ENCODE measurements at places on chromosomes 2 and 18.
A peak's percentile ranks its signal among the peaks of the same experiment; 100 is the strongest.

DNA sequence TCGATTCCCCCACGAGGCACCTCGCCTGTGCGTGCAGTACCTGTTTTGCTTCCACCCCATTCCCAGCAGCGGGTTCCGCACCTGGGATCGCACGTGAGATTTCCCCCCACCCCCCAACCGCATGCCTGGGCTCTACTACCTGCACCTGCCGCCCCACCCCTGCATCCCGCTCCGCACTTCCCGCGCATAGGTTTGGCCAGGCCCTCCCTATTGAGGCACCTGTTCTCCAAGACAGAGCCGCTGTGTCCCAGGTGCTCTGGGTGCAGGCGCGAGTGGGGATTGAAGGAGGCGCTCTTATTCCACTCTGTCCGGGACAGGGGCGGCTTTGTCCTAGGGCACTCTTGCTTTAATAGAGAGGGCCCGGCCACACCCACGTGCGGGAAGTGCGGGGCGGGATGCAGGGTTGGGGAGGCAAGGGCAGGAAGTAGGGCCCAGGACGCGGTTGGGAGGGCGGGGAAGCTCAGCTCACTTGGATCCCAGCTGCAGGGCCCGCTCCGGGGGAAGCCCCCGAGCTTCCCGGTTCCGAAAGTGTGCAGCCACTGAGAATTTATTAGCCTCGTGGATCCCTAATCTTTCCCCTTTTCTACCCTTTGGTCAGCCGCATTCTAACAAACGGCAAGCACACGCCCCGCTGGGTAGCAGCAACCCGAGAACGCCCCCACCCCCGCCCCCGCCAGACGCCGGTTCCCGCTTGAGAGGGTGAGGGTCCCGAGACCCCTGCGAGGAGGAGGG, 670 bp upstream of the MOCOS start:
- no peak for DNase-seq

- DNase-seq = peak; percentile 70
These were observed 46.2 kb upstream of the TRIM43B start for GRCh38 chr2:95530734-95531133.

DNA sequence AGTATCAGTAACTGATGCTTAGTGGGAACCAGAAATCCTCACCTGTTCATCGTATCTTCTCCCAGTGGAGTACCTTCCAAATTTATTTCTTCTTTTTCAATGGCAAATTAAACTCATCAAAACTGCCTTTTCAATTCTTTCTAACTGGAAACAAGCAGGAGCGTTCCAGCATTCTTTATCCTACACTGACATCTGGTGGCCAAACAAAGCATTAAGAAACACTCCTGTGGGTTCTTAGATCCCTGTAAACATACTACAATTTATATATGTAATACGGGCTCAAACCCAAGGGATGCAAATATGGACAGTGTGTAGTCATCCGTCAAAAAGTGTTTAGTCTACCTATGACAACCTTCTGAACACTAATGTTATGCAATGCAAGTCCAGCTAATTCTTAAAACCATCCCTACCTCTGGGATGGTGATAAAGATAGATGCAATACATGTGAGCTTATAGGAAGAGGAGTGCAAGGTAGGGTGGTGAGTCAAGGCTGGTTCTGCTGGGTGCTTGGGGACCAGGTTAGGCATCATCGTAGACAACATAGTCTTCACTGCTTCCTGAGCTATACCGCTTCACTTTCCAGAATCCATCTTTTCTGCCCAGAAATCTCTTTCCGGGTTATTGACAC, 375.0 kb downstream of the CTNNA2 start:
- peak; percentile 70 for DNase-seq

- peak; percentile 76 for DNase-seq
These were observed 84.9 kb downstream of the BCL11A start for GRCh38 chr2:60468382-60469085.

DNA sequence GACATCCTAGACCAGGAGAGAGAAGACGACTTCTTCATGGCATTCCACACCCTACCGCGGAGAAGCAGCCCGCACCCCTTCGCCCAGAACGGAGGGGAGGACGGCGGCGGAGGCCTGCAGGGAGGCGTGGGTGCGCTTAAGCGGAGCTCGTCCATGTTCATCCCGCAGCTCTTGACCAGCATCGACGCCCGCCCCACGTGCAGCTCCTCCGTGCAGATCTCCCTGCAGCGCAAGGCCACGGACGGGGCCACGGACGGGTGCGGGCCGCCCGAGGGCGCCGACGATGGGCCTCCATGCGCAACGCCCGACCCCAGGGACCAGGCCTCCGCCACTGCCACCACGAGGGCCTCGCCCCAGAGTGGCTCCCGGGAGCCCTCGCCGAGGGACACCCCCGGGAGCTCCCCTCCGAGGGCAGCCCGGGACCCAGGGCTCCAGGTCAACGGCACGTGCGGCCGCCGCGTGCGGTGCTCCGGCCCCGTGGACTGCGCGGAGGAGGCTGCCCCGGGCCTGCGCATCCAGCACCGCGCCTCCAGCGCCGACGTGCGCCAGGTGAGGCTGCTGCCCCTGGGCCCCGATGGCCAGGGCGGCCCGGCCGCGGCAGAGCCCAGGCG, 211.8 kb downstream of the NEDD4L start:
- no peak for DNase-seq

DNA sequence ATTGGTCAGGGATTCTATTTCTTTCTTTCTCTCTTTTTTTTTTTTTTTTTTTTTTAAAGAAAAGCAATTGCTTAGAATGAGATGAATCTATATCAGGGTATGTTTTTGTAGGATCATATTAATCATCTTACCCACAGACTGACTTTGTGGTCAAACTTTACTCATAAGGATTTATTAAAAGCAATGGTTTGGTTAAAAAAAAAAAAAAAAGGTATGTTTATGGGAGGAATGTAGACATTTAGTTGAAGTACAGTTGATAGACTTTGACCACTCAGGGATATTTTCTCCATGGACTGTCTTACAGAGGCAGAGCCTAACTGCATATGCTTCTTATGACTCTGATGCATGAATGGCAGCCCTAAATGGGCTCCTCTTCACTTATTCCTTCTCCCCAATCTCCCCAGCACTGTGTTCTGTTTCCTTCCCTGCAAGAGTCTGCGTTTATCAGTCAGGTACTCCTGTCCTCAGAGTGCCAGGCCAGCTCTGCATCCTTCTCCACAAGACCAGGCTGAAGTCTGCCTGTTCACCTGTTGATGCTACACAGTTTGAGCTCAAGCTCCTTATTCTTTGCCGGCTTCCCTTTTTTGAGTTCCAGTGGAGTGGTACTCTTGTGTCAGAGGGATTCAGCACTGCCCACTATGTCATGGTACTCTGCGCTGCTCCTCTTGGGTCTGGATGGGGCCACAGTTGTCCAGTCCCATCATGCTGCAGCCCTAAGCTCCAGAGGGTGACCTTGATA, 24.3 kb downstream of the CRIM1 start:
- DNase-seq = peak; percentile 74

DNA sequence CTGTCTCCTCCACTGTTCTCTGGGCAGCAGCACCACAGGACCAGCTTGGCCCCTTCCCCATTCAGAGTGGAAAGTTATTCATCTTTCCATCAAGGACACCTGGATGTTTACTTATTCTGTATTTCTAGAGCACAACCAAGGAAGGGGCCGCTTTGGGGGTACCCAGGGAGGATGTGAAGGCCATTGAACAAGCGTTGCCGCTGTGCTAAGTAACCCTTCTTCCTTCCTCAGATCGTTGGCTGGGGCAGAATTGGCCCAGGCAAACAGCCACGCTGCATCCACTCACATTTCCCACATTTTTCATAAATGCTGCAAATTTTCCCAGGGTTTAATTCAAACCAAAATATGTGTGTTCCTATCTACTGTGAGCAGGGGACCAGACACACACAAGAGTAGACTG, 76.2 kb upstream of the NPAS2 start:
- DNase-seq = no peak

Measured in iris pigment epithelial cell (primary cell).